K562 (cell line): ENCODE measurements at places on chromosomes 1 and 21.

DNA sequence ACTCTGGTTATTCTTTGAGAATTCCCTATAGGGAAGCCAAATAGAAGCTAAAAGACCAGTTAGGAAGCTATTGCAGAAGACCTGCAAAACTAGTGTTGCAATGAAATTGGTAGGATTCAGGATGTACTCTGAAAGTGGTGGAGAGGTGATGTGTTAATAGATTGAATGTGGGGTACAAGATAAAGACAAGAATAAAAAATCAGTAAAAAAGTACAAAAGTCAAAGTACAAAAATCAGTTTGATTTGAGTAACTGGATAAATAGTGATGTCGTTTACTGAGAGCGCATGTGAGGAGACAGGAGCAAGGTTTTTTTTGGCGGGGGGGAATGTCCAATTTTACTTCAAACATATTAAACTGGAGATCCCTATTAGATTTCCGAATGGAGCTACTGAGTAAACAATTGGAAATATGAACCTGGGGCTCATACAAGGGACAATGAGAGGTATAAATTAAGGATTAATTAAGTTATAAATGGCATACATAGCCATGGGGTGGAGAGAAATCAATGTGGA lies 2.5 kb upstream of the DCAF8 start:
- no peak for DNase-seq

DNA sequence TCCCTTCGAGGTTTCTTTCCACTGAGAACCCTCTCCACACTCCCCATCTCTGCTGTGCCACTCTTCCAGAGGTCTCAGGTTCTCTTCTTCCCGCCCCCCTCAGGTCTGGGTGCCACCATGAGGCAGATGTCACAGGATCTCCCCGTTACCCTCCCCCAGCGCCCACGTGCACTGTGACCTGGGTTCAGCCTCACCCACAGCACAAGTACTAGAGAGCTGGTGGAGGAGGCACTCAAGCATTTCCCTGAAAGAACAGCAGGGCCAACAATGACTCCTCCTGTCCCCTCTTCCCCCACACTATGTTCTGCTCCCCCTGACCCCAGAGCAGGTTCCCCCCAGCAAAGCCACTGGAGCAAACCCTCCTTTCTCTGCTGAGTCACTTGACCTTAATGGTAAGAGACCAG lies 14.3 kb downstream of the PLEKHA6 start:
- no peak for DNase-seq

DNA sequence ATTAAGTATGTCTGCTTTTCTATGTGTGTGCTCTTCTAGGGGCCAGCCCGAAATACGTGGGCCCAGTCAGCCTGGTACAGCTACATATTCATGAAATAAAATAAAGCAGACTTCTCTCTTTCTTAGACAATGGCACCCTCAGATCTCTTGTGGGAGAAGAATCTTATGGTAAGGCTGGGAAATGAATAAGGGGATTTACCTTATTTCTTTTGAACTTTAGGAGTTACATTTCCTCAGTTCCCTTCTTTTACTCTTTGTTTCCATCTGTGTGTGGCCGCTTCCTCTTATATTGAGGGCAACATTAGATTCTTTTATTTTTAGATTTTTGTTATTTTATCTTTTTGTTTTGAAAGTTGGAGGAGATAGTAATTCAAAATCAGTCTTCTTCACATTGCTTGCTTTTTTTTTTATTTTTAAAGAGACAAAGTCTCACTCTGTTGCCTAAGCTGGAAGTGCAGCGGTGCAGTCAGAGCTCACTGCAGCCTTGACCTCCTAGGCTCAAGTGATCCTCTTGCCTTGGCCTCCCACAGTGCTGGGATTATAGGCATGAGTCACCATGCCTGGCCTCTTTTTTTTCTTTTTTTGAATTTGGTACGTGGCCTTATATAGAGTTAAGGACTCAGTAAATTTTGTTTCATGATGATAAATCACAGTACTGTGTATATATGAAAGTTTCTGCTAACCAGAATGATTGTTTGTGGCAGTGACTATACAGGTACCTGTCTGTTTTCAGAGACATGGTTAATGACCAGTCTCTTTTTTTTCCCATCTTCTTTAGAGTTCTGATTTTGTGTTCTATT lies 9.1 kb downstream of the LAMC1 start:
- no peak for DNase-seq

DNA sequence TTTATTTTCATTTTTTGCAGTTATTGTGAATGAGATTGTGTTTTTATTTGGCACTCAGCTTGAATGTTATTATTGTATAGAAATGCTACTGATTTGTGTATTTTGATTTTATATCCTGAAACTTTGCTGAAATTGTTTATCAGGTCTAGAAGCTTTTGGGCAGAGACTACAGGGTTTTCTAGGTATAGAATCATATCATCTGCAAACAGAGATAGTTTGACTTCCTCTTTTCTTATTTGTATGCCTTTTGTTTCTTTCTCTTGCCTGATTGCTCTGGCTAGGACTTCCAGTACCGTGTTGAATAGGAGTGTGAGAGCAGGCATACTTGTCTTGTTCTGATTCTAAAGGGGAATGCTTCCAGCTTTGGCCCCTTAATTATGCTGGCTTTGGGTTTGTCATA lies 27.3 kb downstream of the ZNF691 start:
- no peak for DNase-seq

DNA sequence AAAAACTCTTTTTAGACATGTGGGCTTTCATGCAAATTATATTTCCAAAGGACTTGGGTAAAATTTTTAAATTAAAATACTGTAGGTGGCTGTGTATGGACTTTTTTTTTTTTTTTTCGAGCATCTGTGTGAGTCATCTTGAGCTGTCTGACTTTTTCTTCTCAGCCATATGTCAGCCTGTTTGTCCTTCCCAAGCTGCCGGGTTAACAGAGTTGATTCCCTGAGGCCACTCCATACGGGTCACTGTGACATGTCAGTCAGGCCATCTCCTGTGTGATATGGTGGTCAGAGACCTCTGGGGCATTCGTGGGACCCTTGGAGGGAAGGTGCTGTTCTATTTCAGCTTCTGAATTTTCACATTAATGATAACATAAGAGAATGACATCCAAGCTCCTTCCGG lies 148.3 kb downstream of the KCNJ6 start:
- no peak for DNase-seq

- DNase-seq = no peak
Observed at GRCh38 chr1:216075339-216075738, 347.9 kb downstream of the USH2A start.

- DNase-seq = no peak
Observed at GRCh38 chr1:89699451-89699986, 66.6 kb downstream of the LRRC8C start.

- DNase-seq = no peak
Observed at GRCh38 chr1:43507296-43508295, 23.1 kb upstream of the PTPRF start.

GRCh38 chr21:26438976-26439375 lies 134.1 kb downstream of the CYYR1 start:
- no peak for DNase-seq

DNA sequence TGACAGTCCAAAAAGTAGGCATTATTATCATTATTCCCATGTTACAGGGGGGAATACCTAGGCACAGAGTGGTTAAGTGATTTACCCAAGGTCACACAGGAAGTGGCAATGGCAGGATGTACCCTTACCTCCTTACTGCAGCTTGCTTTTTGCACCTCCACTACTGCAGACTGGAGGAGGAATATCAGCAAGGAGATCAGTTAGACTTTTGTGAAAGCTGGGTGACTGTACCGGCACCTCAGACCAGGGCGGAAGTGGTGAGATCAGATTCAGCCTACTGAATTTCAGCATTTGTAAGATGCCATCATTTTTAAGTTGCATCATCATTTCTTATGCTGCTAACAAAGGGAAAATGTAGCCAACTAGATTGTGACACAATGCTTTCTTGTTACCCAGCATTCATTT lies 4.5 kb downstream of the ADARB1 start:
- DNase-seq = no peak

DNA sequence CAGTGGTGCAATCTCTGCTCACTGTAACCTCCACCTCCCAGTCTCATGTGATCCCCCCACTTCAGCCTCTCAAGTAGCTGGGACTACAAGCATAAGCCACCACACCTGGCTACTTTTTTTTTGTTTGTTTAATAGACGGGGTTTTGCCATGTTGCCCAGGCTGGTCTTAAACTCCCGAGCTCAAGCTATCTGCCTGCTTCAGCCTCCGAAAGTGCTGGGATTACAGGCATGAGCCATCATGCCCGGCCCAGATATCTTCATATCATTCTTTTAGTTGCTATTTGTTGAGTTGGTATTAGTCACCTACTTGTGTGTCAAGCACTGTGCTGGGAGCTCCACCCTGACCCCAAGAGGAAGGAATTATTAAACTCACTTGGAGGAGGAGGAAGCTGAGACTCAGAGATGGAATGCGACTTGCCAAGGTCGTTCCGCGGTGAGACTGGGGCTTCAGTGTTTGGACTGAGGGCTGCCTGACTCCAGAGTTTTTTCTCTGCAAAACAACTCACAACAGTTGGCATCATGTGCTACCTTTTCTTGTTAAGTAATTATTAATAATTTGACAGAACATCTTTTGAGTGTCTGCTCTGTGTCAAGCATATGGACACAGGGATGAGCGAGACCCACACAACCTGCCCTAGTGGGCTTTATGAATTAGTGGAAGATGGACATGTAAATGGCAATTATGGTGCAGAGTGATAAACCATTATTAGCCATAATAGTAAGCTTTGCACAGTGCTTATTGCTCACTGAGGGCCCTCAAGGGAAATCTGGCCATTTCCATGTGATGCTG lies 132.0 kb downstream of the FOXD2 start:
- DNase-seq = no peak

DNA sequence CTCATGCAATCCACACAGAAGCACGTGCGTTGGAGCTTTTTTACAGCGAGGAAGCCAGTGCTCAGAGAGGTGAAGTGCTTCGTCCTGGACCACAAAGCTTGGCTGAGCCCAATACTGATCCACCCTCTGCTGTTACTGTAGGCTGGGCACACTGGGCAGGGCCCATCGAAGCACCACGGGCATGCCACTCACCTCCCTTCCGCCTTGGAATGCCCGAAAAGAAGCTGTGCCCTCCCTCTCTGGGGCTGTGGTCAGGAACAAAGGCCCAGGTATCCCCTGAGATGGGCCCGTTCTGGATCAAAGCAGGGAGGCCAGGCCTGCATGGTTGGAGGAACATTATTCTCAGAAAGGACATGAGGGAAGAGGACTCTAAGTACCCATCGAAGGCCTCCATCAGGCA lies 206.7 kb upstream of the C1orf174 start:
- no peak for DNase-seq

GRCh38 chr1:106049595-106049994 lies 1006.9 kb upstream of the PRMT6 start:
- no peak for DNase-seq

- no peak for DNase-seq
Observed at GRCh38 chr1:64176659-64177058, 26.8 kb upstream of the UBE2U start.

GRCh38 chr1:112508278-112509004 lies at the start of gene WNT2B:
WNT2B (plus strand) TSS chr1:112508965; CDS start chr1:112509263, 298 bp downstream.
- DNase-seq = peak; percentile 30

- DNase-seq = no peak
Observed at GRCh38 chr1:215393476-215393875, 173.6 kb upstream of the KCTD3 start.

GRCh38 chr1:87042111-87042811 lies 127.8 kb downstream of the HS2ST1 start:
- no peak for DNase-seq

DNA sequence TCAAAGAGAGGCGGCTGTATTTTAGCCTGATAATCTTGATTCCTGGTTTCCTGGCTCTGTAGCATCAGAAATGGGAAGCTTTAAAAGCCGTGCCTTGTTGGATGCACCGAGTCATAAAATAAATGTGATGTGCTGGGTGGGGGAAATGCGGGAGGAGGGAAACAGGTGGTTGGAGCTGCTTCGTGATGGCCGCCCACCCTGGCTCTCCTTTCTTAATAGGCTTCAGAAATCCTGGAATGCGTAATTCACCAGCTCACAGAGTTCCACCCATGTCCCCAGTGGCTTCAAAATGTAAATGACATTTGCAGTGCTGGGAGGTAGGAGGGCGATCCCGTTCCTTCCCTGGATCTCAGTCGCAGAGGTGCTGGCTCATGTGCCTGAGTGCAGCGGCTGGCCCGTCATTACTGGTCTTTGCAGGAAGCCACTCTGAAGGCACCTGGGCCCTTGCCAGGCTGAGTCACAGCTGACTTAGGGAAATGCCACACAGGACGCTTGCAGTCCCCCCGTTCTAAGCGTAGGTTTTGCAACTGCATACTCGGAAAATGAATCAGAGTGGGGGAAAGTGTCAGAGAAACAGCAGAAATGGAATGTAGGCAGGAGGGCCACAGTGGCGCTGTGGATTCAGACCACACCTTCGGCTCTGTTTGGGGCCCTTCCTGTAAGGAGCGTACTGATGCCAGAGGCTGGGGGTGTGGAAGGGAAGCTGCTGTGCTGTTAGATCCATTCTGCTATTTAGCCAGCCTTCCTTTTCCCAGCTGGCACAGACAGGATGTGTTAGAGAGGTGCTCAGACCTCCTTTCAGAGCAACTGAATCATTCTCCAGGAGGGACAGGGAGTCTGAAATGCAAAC lies 37.6 kb downstream of the GALNT2 start:
- DNase-seq = no peak

- no peak for DNase-seq
Observed at GRCh38 chr1:152084853-152085252, 4.0 kb downstream of the TCHHL1 start.

- no peak for DNase-seq
Observed at GRCh38 chr21:44712203-44713028, 1.0 kb upstream of the TSPEAR start.

- no peak for DNase-seq
Observed at GRCh38 chr1:2945821-2946231, 75.4 kb upstream of the ACTRT2 start.

GRCh38 chr1:55869065-55869464 lies 653.9 kb upstream of the USP24 start:
- no peak for DNase-seq

DNA sequence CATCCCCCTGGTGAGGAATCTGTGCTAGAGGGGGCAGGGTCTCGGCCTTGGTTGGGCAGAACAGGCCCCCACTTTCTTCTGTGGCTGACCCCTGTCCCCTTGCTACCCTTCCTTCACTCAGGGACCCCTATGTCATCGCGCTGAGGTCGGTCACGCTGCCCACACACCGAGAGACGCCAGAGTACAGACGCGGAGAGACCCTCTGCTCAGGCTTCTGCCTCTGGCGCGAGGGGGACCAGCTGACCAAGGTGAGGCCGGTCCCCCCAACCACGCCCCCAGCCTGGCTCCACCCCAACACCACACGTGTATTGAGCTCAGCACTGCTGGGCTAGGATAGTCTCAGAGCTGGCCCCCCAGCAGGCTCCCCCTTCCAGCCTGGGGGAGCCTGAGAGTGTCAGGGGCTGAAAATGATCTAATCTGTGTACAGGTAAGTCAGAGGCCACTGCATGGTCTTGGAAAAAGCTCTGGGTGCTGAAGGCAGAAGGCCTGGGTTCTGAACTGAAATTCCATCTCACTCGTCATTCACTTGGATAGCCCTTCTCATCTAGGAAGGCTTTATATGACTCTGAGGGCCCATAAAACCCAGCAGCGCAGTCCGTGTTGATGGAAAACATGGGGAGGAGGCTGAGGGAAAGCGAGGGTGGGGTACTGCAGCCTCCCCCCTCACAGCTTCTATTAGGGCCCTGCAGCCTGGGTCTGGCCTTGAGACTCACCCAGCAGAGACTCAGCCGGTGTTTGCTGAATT lies 15.3 kb downstream of the FAM151A start:
- DNase-seq = no peak
